Activated CD8-positive, alpha-beta memory T cell treated with anti-CD3 and anti-CD28 coated beads for 1 hour (primary cell): ENCODE measurements at places on chromosomes 7 and 10.

- DNase-seq: no peak
These were observed 248.1 kb downstream of the GATA3 start for GRCh38 chr10:8302565-8302964.

DNA sequence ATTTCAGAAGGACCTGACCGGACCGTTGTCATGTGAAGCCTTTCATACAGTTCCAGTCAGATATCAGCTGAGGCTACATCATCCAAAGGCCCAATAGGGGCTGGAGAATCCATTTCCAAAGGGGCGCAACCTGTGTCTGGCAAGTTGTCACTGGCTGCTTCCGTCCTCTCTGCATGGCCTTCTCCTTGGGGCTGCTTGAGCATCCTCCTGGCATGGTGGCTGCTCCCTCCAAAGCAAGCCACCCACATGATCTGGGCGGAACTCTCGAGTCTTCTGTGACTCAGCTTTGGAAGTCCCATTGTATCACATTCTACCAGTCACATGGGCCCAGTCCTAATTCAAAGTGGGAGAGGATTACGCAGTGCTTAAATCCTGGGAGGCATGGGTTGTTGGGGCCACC is 207.0 kb upstream of the SHH start:
- no peak for DNase-seq

- DNase-seq: no peak
These were observed 15.6 kb downstream of the ITIH2 start for GRCh38 chr10:7718685-7719084.

DNA sequence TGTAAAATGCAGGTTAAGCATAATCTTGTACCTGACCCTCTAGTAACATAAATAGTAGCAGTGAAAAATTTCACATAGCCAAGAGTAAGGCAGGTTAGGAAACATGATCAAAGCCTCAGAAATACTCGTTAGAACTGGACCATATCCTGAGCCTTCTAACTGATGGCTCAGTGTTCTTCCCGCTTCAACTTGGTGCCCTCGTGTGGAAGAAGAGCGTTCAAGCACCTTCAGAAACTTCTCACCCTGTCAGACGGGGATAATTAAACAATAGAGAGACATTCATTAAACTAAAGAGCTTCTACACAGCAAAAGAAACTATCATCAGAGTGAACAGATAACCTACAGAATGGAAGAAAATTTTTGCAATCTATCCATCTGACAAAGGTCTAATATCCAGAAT is 124.5 kb downstream of the MYOF start:
- no peak for DNase-seq

DNA sequence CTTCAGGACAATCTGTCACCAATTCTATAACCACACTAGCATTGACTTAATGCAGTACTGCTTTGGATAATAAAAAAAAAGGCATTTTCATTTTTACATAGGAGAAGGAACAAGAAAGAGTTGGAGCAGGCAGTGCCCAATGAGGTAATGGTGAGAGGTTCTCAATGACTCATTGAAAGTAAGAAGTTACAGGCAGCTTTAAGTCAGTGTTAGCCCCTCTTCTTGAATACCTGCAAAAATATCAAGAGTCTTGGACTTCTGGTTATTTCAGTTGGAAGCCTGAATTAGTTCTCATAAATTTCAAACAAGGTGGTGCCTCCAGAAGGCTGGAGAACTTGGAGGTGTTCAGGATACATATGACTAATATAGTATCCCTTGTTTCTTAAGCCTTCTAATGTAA is 422.5 kb downstream of the HTR7 start:
- no peak for DNase-seq
